ENCODE measurements at places on chromosomes 4 and X. TPM values are rescaled to one million over a fixed set of nuclear protein-coding genes. Genes with fewer than 3 reads are reported as not detected.

GRCh38 chr4:18608908-18609533 is 587.5 kb upstream of the LCORL start:
- no peak for DNase-seq

- DNase-seq, result no peak
Measured at GRCh38 chr4:83075311-83076095, 39.0 kb downstream of the PLAC8 start.

GRCh38 chrX:45472968-45473367 is 272.3 kb upstream of the DIPK2B start:
- no peak for DNase-seq

GRCh38 chr4:123941306-123941705 is 544.7 kb downstream of the SPRY1 start:
- DNase-seq, result no peak

DNA sequence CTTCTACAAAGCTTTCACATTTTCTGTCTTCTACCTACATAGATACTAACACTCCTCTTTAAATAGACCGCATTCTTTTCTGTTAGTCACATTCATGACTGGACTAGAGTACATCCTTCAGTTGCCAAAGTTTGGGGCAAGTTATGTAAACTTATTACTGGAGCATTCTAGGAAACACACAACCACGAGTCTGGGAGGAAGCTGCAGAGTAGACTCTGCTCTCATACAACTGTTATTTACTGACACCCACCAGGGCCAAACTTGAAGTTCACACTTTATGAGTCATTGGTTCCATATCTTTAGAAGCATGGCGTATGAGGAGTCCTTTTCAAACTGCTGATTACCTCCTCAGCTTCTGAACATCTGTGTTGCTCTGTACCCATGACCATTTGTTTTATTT is 87.0 kb downstream of the RNF150 start:
- no peak for DNase-seq

DNA sequence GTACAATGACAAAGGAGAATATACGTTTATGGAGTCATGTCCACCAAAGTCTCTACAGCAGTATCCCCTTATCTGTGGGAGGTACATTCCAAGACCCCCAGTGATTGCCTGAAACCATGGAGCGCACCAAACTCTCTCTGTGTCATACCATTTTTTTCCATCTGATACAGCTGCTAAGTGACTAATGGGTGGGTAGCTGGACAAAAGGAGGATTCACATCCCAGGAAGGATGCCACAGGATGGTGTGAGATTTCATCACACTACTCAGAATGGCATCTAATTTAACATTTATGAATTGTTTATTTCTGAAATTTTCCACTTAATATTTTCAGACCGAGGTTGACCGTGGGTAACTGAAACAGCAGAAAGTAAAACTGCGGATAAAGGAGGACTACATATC is 49.8 kb upstream of the AGA start:
- no peak for DNase-seq

DNA sequence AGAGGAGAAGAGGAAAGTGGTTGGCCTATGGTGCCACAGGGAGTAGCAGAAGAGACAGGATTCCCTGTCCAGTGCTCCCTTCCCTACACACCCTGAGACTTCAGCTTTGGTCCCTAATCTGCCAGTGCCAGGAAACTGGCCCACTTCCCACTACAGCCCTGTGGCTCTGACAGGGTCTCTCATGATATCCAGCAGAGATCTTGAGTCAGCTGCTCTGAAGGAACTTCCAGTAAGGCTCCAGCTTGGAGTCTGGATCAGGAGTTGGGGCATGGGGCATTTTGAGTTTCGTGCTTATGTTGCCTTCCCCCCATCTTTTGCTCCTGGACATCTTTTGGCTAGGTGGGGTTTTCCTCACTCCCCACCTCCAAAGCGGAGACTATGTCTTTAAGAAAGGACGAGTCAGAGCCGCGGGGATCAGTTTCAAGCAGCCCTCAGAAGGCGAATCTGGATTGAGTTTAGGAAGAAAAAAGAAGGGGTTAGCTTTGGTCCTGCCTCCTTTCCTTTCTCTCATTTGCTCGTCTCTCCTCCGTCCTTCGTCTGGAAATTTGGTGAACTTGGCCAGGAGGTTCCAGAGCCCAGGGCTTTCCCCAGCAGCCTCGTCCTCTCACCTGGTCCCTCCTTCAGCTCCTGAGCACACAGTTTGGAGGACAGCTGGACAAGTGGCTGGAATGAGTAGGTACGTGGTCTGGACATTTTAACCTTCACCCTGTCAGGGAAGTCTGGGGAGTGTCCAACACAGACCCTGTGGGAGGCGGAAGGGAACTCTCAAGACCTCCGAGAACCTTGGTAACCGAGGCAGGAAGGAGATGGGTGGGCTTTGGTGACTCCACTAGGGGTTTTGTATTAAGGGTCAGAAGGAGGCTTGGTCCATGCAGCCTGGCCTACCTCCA is 104.4 kb downstream of the RTL5 start:
- no peak for DNase-seq

DNA sequence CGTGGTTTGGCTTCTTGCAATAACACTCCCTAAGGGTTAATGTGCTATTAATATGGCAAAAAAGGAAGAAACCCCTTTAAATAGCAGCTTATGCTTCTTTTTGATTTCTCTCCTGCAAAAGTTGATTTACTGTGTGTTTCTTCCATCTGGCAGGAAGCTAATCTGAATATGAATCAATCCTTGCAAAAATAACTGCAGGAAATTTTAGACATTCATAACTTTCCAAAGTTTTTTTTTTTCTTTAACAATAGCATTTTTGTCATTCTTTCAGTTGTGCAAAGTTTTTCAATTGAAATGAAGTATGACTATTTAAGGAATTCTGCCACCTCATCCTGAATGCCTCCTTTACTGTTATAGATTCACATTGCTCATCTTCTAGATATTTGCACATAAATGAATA is 115.6 kb downstream of the SPANXA1 start:
- DNase-seq, result no peak

- no peak for DNase-seq
Measured at GRCh38 chrX:134865682-134866255, 125.0 kb upstream of the SMIM10 start.

GRCh38 chr4:176359590-176359989 is 39.8 kb downstream of the SPCS3 start:
- DNase-seq, result no peak

DNA sequence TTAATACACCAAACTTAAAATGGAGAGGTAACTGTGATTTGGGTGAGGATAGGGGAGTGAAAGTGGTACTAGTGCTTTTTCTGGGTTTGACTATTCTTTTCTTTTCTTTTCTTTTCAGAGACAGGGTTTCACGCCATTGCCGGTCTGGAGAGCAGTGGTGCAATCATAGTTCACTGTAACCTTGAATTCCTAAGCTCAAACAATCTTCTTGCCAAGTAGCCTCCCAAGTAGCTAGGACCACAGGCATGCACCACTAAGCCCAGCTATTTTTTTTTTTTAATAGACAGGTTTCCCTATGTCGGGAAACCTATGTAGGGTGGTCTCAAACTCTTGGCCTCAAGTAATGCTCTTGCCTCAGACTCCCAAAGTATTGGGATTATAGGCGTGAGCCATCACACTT is 3.0 kb upstream of the ARMCX4 start:
- no peak for DNase-seq

GRCh38 chr4:105236202-105236915 is 89.7 kb downstream of the TET2 start:
- DNase-seq, result no peak

- no peak for DNase-seq
Measured at GRCh38 chr4:20462426-20463175, 210.9 kb downstream of the SLIT2 start.

DNA sequence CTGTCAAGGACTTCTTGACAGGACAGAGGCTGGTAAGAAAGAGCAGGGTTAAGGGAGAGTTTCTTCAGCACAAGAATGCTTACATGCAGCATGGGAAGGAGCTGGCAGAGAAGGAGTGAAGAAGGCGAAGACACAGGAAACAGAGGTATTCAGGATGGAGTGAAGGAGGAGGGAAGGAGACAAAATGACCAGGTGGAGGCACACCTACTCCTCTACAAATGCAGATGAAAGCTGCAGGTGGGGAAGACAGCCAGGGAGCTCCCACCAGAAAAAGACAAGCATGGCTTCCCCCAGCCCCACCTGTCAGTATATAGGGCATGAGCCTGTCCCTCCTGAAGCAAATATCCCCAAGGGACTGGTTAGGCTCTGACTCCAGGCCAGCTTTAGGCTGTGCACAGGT is 29.6 kb upstream of the NKRF start:
- DNase-seq, result no peak

GRCh38 chr4:38105475-38106220 is 145.4 kb downstream of the PTTG2 start:
- no peak for DNase-seq

GRCh38 chr4:11843340-11843739 is 414.6 kb upstream of the HS3ST1 start:
- no peak for DNase-seq

DNA sequence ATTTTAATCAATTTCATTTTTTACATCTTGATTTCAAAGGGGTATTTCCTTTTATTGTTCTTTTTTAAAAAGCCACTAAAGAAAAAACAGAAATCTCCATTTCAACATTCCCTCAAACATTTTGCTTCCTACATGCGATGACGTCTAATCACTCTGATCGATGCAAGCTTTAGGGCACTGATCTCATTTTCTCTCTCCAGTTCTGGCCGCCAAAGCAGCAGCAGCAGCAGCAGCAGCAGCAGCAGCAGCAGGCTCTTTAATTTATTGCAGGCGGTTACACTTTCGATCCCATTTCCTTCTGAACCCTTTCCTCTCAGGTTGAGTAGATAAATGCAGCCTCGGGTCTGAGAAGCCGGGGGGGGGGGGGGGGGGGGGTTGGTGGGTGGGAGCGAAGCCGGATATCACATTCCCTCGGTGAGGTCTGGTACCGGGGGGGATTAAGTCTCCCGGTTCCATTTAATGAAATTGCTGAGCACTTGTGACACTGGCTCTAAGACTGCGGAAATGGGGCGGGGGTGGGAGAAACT is 3.4 kb upstream of the PCDH7 start:
- no peak for DNase-seq

DNA sequence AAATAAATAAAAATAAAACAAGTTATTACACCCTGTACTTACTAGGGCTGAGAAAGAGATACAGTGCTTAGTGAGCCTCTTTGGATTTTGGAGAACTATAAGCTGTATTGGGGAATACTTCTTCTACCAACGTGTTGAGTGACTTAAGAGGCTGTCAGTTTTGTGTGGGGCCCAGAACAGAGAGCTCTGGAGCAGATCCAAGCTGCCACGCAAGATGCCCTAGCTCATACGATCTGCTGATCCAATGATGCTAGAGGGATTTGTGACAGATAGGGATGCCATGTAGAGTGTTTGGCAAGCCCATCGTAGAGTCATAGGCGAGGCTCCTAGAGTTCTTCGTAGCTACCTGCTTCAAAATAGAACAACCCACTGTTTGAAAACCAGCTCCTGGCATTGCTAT is 60.3 kb upstream of the KLF3 start:
- no peak for DNase-seq

GRCh38 chr4:140315019-140315418 is 58.4 kb upstream of the SCOC start:
- DNase-seq, result no peak

- DNase-seq, result no peak
Measured at GRCh38 chrX:149476513-149476912, 28.6 kb downstream of the IDS start.

DNA sequence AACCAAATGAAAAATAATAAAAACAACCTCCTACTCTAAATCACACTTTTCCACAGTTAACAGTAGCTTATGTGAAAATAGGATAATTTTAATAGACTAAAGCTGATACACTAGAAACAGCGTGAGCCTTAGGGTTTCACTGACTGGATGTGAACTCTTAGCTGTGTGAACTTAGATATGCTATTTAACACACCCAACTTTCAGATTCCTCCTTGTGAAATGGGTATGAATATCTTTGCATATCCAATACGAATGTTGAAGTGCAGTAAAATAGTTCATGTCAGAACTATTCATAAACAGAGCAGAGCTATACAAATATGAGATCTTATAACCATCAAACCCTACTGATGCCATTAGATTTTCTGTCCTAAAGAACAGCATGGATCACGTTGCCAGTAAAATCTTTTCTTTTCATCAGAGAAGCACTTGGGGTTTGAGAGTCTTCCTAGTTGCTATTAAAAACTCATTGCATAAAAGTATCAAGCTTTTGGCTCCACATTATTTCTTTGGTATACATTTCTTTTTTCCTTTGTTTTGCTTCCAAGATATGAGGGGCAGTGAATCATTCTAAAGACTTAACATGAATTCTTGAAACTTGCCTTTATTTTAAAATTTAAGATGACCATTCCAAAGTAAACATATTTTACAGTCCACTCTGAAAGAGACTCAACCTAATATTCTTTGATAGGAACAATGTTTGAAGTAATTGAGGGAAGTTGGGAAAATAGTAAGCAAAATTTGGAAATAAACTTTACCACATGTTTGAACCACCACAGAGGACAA is 102.4 kb downstream of the CPE start:
- no peak for DNase-seq

DNA sequence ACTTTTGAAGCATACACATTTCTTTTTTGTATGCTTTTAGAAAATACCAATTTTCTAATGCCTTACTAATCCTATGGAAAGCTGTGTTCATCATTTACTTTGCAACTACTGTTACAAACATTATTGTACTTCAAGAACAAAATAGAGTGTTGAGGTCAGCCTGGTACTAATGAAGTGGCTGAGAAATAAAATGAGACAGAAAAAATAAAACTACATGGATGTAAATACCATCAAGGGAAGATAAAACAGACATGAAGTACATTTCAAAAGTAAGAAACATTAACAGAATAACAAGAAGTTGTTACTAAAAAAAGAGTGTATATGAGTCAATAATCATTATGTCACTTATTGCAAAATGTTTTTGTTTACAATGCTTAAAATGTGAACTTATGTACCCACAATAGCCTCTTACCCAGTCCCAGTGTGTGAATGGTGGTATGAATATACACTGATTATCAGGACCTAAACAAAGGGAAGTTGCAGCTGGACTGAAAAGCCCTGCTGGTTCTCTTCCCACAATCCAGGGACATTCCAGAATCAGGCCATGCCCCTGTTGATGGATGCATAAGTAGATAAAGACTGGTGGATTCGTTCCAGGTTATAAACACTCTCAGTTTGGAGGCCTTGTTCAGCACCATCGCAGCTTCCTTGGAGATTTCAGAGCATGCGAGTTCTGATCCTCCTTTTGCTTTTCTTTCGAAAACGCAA is 2.4 kb upstream of the CSN3 start:
- no peak for DNase-seq

- no peak for DNase-seq
Measured at GRCh38 chr4:113541933-113542332, 219.6 kb downstream of the CAMK2D start.

Gene ZMAT1
- total RNA-seq, result 4.4 TPM

Gene RADX
- 4.3 TPM for total RNA-seq

Gene DMRTC1
- total RNA-seq, result not detected

Gene USP26
- total RNA-seq, result not detected

Gene CXorf66
- not detected for total RNA-seq

Gene BBS7
- 12.4 TPM for total RNA-seq

Gene ATP1B4
- total RNA-seq, result not detected

Gene OTUD6A
- not detected for total RNA-seq

Gene SLC34A2
- 12.8 TPM for total RNA-seq

Gene MAOB
- total RNA-seq, result 56.8 TPM

Gene CT47B1
- not detected for total RNA-seq

Data from Calu3 (cell line).